ENCODE measurements at places on chromosomes 2 and 18.

DNA sequence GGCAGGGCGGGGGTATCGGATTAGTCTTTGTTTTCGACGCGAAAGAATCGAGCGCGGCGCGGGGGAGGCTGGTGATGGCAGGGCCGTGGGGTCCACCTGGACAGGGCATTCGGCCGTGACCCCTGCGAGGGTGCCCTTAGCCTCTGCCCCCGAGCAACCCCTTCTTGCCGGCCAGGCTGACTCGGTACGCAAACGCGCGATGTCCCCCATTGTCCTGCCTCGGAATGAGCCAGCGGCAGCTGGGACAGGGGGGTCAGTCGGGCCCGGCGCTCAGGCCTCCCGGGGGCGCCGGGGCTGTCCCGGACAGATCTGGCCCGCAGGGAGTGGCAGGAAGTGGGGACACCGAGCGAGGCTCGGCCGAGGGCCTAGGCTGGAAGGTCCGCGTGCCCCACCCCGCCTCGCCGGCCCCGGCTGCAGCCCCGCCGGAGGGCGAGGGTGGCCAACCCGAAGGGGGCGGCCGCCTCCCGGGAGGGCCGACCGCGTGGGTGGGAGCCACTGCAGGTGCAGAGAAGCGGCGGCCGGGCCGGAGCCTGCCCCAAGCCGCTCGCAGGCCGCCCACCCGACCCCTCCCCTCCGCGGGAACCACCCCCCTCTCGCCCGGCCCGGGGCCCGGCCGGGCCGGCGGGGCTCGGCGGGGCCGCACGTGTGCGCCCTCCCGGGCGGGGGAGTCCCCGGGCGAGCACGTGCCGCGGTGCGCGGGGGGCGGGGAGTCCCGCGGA is at the start of gene TET3:
Gene TET3, plus strand, starts transcription at position 708 of the 719 bp plus-strand sequence. CDS start 1,494 bp downstream, outside the sequence.
- DNase-seq, result no peak

DNA sequence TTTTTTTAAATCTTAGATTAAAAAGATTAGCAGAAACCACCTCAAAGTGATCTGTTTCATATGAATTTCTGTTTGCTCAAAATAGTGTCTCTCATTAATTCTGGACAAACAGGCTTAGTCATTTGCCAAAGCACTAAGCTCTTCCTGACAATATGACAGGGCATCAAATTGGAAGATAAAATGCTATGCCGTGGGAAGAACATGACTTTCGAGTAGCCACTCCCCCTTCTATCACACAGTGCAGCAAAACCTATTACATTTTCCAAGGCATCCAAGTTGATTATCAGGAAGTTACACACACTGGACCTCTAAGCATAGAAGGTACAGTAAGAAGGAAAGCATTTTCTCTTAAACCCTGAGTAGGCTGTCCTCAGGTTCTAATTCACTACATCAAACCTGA is 89.5 kb downstream of the STK39 start:
- no peak for DNase-seq

DNA sequence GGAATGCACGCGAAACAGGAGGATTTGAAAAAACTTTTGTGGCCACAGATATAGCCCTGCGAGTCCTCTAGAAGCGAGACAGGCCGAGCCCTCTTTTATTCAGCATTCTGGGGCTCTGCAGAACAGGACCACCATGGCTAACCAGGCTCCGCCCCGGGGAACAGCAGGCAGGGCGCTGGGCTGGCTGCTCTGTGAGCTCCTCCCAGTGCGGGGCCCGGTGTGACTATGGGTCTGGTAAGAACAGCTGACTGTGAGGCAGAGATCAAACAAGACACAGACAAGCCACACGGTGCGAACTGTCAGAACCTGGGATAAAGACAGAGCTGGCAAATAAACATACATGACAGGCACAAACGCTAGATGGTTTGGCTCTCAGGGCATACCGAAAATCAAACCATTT is 15.5 kb downstream of the PXDN start:
- no peak for DNase-seq

- peak; percentile 54 for DNase-seq
Observed at GRCh38 chr2:232521959-232522622, 1.9 kb downstream of the PRSS56 start.

- no peak for DNase-seq
Observed at GRCh38 chr18:67621049-67621713, 104.7 kb upstream of the DSEL start.

GRCh38 chr2:24594283-24594682 is 103.2 kb downstream of the NCOA1 start:
- no peak for DNase-seq

- no peak for DNase-seq
Observed at GRCh38 chr18:78511666-78512601, 467.7 kb upstream of the SALL3 start.

GRCh38 chr18:49944663-49945062 is 131.3 kb upstream of the ACAA2 start:
- DNase-seq, result no peak

DNA sequence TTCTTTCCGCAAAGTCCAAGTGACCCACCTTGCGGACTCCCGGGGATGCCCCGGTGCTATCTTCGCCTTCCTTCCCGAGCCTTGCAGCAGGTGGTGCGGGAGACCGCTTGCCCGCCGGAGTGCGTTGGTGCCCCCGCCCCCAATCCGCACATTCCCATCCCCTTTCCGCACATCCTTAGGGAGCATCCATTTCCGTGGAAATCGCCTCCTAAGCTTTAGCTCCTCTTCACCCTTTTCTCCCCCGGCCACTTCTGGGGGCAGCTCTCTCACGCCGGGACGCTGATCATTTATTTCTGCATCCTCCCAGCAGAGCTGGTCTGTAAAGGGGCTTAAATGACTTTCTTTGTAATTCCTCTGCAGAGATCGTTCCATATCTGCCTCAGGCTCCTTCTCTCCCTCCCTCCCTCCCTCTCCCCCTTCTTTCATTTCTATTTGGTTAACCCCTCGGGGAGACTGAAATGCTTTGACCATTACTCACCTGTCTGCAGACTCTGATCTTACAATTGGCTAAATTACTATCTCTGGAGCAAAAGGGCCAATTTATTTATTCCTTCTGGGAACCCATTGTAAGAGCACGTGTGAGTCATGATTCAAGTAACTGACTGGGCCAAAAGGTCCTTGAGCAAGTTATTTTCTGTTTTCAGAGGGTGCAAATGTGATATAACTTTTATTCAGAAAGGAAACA is 1.3 kb upstream of the LYPD1 start:
- no peak for DNase-seq

GRCh38 chr2:30963184-30963583 is 155.9 kb upstream of the CAPN13 start:
- no peak for DNase-seq

DNA sequence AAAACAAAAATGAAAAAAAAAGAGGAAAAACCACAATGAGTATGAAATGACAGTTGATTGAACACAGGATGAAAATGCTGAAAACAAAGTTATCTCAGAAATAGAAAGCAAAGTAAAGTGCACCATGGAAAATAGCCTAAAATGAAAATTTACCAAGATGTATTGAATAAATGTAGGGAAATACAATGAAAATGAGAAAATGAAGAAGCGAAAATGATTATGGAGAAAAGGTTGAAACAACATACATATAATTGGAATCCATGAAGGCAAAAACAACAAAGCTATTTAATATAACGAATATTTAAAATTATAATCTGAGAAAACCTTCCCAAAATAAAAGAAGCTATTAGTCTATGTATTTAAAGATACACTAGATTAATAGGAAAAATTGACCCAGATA is 147.4 kb downstream of the TMEM18 start:
- no peak for DNase-seq

DNA sequence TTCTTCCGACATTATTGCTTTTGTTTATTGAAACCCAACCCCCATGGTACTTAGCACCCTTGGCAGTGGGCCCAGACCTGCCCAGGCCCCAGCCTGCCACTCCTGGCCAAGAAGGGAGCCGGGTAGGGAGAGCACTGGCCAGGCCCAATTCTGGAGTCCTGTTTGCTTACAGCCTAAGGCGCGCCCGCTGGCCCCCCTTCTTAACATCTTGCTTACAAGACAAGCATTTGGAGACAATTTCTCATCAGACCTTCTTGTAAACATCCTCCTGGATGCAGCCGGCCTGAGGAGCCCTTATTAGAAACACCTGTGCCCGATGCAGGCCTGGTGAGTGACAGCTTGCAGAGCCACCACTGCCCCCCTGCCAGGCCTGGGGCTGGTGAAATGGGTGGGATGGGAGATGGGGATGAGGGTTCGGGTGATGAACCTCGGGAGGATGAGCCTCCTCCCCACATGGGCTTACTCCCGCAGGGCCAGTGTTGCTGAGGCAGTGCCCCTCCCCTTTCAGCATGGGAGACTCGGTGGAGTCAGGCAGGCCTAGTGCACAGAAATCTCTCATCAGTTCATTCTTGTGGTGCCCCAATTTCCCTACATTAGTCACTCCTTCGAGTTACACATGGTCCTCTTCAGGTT is 217.5 kb downstream of the CYP26B1 start:
- no peak for DNase-seq

DNA sequence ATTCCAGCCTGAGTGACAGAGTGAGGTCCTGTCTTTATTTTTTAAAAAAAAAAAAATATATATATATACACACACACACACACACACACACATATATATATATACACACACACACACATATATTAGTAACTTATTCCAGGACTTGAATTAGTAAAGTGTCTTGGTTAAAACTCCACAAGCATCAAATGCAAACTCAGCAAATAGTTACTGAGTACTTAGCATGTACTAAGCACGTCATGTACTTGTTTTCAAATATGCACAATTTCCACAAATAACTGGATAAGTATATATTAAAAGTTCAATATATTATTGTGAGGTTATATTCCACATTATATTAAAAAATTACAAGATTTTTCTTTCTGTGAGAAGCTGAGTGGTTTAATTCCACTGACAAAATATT is 304.7 kb downstream of the ZEB2 start:
- no peak for DNase-seq

- no peak for DNase-seq
Observed at GRCh38 chr2:212915121-212915782, 236.2 kb downstream of the IKZF2 start.

DNA sequence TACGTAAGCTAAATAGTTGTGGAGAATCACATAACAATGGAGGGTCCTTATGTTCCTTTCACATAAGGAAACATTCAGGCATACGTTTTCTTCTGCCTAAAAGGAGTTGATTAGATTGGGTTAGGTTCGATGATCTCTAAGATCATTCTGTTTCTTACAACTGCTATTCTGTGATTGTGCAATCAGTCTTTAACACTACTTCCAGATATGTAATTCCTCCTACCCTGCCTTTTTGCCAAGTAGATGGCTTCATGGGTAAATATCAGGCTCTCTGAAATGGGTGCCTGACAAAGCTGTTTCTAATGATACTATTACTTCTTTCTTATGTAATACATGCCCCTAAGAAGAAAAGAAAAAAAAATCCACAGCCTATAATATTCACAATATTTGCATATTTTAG is 321.5 kb downstream of the XIRP2 start:
- no peak for DNase-seq

- no peak for DNase-seq
Observed at GRCh38 chr2:201008296-201008829, 44.9 kb upstream of the ORC2 start.

DNA sequence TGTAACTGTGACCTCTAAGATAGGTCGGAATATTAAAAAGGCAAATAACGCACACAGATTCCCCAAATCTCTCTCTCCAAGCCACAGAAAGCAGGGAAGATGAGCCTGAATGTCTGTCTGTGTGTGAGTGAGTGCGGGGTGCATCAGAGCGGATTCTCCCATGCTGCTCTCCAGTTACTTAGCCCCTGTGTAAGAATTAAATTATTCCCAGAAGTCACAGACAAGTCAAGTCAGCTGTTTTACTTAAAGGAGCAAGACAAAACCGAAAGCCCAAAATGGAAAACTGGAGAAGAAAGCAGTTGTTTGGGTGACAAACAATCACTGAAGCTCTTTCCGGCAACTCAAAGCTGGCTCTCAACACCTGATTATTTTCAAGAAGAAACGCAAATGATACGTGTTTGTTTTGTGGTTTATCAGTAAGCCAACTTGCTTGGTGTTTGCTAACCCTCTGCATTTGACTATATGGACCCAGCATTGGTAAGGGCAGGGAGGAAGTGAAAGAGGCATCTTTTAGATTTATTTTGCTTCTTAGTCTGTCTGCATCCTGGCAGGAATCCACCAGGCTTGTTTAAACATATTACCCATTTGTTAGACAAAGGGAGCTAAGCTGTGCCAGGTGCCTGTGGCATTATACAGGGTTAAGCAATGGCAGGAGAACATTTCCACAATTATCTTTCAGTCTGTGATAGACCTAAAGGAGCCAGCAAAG is 121.5 kb upstream of the CREB1 start:
- no peak for DNase-seq

DNA sequence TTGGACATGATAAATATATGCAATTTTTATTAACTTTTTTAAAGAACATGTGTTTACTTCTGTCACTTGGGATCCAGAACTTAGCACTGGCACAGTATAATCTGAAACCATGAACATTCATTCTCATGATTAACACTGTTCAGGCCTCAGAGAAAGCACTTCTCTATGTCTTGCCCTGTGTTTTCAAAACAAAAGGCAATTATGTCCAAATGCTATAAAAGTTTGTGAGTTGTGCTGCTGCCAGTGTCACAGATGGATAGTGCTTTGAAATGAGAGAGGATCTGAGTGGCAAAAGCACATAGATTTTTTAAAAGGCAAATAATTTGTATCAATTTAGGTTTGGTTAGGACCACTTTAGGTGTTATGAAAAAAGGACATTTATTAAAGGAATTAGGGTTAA is 470.5 kb upstream of the FAM98A start:
- no peak for DNase-seq

All from CD4-positive, alpha-beta T cell treated with Interleukin-6 at 100 ng/mL for 8 hours (primary cell).